ENCODE measurements at places on chromosomes 4 and X.

- no peak for DNase-seq
Observed at GRCh38 chrX:38103857-38104812, 97.8 kb downstream of the SYTL5 start.

DNA sequence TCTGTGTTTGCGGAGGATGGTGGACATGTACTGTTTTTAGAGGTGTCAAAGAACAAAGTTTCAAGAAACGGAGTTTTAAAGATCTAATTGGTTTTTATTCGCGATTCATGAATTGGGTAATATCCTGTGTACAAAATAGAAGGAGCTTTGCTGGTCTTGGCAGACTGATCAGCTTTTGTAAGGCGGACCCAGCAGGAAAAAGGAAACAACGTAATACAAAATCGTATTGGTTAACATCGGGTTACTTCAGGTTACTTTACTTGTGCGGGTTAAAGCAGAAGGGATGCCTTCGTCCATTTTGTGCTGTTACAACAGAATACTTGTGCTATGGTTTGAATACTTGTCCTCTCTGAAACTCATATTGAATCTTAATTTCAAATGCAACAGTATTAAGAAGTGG is 11.4 kb upstream of the NYX start:
- DNase-seq = no peak

- no peak for DNase-seq
Observed at GRCh38 chrX:374596-374995, 12.1 kb downstream of the PPP2R3B start.

GRCh38 chr4:173073939-173074500 is 94.6 kb upstream of the GALNT7 start:
- no peak for DNase-seq

- peak; percentile 3 for DNase-seq
Observed at GRCh38 chr4:54231768-54232688, 2.9 kb downstream of the PDGFRA start.

- DNase-seq = no peak
Observed at GRCh38 chrX:78653118-78653822, 5.9 kb downstream of the RTL3 start.

DNA sequence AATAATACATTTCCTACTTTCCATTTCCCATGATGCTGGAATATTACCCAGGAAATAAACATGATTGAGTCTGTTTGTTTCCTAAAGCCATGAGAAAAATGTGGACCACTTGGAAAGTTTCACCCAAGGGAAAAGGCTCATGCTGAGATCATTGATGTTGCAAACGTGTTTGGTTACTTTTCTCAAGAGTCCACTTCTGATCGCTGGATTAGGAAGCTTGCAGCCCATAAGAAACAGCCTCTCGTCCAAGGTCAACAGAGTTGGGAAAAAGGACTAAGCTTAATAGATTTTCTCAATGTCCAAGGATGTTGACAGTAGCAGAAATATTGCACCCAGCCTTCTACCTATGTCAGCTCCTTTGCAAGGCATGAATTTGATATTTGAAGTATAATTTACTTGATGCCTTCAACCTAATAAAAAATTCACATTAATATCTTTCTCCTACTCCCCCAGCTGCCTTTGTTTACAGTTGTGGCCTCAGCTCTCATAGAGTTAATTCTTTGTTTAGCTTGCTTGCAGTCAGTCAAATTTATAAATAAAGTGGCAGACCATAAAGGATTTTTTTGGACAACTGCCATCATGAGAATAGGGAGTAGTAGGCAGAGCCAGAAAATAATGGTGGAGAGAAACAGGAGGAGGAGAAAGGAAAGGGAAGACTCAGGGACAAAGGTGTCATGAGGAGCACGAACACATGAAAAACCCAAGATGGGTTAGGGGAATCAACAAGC is 65.6 kb upstream of the BLTP1 start:
- DNase-seq = peak; percentile 69

DNA sequence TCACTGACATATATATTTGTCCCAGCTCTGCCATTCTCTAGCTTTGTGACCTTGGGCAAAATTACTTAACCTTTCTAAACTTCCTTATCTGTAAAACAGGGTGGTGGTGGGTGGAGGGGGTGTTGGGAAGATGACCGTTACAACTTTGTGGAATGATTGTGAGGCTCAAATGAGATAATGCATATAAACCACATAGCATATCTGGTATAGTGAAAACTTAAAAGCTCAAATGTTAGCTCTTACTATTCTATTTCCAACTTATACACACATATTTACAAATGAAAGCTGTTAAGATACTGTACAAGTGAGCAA is 52.9 kb upstream of the HPRT1 start:
- no peak for DNase-seq

GRCh38 chrX:24253469-24253868 is 60.4 kb downstream of the SUPT20HL2 start:
- no peak for DNase-seq

GRCh38 chr4:81747242-81747930 is 275.7 kb upstream of the RASGEF1B start:
- no peak for DNase-seq

GRCh38 chr4:168273838-168274237 is 44.7 kb downstream of the DDX60 start:
- no peak for DNase-seq

DNA sequence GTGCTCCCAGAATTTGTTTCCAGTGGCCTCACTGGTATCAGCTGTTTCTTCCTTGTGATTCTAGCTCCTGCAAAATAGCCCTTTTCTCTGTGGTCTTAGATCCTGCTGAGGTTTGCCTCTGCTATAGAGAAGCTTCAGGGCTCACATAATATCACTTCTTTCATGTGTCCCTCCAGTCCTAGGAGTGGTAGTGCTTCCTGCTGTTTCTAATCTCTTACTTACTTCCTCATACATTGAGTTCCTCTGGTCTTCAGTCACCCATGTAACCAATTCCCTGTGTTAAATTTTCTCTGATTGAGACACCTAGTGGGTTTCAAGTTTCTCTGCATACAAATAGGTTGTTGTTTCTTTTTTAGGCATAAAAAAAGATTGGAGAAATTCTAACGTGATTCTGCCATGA is 1567.9 kb downstream of the ARAP2 start:
- DNase-seq = no peak

DNA sequence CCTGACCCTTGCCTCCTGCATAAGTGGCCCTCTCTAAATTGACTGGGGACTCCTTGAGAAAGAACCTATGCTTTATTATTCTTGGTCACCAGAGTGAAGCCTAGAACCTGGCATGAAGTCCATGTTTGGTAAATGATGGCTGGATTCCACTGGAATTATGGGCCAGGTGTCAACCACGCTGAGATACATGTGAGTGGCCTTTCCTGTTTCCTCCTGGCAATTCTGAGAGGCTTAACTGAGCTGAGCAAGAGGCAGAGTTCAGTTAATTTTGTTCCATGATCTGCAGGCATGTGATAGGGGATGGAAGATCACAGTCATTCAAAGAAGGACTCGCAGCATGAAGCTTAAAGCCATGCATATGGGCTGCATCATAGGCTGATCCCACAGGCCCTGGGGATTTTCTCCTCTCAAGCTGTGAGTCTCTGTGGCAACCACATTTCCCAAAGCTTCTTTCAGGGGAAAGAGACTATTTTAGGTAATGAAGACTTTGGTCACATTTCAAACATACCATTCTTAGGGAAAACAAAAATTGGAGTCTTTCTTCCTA is 69.4 kb upstream of the CLNK start:
- DNase-seq = no peak

DNA sequence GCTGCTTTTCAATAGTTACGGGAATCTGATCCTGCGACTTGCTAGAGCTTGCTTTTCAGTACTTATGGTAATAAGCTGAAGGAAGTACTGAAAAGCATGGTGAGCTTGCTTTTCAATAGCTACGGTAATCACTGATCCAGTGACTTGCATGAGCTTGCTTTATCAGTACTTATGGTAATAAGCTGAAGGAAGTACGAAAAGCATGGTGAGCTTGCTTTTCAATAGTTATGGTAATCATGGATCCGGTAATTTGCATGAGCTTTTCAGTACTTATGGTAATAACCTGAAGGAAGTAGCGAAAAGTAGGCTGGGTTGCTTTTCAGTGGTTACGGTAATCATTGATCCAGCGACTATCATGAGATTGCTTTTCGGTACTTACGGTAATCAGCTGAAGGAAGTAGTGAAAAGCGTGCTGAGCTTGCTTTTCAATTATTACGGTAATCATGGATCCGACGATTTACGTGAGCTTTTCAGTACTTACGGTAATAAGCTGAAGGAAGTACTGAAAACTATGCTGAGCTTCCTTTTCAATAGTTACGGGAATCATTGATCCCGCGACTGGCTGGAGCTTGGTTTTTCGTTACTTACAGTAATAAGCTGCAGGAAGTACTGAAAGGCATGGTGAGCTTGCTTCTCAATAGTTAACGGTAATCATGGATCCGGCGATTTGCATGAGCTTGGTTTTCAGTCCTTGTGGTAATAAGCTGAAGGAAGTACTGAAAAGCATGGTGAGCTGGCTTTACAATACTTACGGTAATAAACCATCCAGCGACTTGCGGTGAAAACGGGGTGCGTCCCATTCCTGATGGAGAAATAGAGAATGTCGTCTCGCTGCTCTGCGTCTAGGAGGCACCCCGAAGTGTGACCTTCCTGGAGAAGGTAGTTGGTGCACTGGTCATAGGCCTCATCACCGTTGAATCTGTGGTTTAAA is 6.5 kb downstream of the CRLF2 start:
- no peak for DNase-seq

DNA sequence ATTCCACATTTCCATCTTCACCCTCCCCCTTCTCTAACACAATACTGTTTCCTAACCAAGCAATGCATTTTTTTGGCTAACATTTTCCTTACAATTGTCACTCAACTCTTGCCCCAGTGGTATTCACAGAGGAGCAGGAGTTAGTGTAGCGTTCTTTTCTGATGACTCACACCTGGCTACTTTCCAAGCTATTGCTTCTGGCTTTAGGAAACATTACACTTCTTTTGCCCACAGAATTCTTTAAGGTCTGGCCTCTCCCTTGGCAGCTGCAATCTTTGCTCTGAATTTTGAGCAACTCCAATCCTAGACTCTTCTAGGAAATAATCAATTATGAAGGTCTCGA is 27.5 kb upstream of the PDGFC start:
- DNase-seq = peak; percentile 28

DNA sequence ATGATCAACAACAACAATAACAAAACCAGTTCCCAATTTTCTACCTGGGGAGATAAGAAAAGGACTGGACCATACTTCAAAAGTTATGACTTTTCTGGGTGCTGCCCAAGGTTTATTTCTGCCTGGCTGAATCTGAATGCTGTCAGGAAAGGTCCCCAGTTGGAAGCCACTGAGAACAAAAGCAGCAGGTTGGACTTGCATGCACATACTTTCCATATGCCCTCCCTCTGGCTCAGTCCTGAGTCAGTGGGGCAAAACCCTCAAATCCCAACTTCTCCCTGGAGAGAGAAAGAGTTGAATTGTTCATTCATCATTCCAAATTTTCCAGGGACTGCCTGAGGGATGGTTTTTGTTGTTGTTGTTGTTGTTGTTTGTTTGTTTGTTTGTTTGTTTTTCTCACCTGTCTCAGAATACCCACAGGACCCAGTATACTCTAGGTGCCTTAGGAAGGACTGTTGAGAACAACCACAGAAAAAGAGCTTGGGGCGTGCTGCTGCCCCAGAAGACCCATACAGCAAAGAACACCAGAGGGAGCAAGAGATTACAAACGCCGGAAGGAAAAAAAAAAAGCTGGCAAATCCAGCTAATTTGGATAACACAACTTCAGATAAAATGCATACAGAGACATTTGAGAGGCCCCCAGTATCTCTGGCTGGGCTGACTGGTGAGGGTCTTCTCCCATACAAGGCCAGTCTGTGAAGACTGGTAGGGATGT is 138.9 kb upstream of the INPP4B start:
- no peak for DNase-seq

GRCh38 chr4:32485956-32486355 is 1765.8 kb downstream of the PCDH7 start:
- peak; percentile 10 for DNase-seq

DNA sequence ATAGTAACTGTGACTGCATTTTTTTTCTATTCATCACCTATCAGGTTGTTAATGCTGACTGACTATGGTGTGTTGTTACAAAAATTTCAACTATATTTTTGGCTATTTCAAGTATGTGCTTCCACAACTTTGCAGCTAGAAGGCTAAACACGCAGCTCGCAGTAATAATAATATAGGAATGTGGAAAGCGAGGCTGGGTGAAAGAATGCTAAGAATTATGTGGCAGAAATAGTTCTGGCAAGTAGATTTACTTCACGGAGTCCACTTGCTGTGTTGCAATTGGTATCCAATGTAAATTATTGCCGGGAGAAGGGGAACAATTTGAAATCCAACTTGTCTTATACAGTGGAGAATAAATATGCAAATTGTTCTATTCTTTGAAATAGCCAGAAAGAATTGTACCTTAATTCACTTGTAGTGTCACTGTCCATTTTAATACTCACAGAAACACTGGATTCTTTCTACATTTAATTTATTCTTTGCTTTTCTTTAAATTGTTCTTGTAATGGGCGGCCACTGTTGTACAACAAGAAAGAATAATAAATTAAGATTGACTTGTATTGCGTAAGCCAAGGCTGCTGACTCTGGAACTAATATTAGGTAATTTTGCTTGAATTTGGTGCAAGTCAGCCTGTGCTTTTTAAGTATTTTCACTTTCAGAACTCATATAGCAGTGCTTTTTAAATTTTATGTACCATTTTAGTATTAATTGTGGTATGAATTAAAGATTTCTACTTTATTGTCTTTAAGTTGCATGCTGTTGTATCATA is 154.9 kb downstream of the FRMPD4 start:
- DNase-seq = no peak

GRCh38 chr4:81356621-81357020 is 115.1 kb downstream of the RASGEF1B start:
- no peak for DNase-seq

GRCh38 chr4:106149026-106149425 is 167.0 kb downstream of the TBCK start:
- DNase-seq = no peak

DNA sequence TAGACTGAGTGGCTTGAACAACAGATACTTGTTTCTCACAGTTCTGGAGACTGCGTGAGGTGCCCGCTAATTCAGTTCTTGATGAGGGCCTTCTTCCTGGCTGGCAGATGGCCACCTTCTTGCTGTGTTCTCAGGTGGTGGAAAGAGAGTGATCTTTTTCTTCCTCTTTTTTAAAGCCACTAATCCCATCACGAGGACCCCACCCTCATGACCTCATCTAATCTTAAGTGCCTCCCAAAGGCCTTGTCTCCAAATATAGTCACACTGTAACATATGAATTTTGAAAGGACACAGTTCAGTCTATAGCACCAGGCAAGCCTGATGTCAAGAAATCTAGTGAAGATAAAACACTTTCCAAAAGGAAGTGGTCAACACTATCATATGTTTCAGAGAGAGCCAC is 12.4 kb downstream of the VAMP7 start:
- DNase-seq = no peak

GRCh38 chr4:174036111-174036510 is 247.4 kb downstream of the FBXO8 start:
- DNase-seq = no peak

GRCh38 chr4:175215208-175215607 is 297.1 kb downstream of the ADAM29 start:
- no peak for DNase-seq

GRCh38 chr4:145736241-145736831 is 56.4 kb downstream of the C4orf51 start:
- DNase-seq = no peak

All from NCI-H345 (cell line).